H7 (cell line): ENCODE measurements at places on chromosomes 3 and 15.

- no peak for DNase-seq
These were observed 3.8 kb upstream of the TMOD3 start for GRCh38 chr15:51825698-51826097.

DNA sequence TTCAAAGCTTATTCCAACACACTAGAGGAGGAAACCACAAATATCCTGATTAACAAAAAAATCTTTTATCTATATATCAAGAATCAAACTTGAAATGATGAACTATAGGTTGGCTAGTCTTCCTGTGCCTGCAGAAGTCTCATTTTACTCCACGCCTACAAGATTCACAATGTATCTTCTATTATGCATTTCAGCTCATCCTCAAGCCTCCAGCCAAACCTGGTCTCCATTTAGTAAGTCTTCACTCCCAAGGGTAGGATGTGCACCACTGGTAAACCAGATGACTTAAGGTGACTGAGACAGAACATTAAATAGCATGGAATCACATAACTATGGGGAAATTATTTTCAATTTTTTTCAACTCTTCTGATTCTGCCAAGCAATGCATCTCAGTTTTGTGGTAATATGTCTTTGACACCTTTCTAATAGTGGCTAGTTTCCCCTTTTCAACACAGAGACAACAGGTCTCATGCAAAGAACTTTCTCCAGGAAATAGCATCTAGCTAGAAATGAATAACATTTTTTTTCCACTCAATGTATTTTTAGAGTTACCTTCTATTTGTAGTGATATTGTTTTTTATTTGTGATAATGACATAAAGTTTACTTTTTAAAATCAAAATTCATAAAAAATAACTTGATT, 166.9 kb downstream of the TNIK start:
- DNase-seq: no peak

GRCh38 chr3:32056559-32057290, 49.7 kb upstream of the GPD1L start:
- no peak for DNase-seq

GRCh38 chr15:45457220-45457619, 65.3 kb downstream of the SLC30A4 start:
- peak; percentile 68 for DNase-seq
